ENCODE measurements at places on chromosomes 3 and 15.

DNA sequence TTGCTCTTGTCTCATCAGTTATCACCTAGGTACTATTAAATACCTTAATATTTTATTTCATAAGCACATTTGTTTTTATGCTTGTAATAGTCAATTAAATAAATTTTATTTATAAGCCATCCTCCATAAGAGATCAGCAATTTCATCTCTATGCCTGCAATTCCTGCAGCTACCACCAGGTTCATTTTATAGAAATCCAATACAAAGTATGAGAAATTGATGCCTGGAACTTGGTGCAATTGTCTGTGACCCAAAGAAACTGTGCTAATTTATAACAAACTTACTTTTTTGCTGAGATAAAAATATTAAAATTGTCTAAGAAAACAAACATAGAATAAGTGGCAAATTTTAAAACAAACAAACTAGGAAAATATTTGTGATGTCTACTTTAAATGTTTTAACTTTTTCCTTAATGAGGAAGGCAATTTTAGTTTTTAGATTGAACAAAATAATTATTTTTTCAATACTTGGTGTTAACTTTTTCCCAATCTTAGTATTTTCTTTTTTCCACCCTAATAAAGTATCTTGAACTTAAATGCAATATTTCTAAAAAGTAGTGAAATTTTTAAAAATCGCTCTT is 1026.6 kb downstream of the ROBO1 start:
- peak; percentile 7 for DNase-seq

DNA sequence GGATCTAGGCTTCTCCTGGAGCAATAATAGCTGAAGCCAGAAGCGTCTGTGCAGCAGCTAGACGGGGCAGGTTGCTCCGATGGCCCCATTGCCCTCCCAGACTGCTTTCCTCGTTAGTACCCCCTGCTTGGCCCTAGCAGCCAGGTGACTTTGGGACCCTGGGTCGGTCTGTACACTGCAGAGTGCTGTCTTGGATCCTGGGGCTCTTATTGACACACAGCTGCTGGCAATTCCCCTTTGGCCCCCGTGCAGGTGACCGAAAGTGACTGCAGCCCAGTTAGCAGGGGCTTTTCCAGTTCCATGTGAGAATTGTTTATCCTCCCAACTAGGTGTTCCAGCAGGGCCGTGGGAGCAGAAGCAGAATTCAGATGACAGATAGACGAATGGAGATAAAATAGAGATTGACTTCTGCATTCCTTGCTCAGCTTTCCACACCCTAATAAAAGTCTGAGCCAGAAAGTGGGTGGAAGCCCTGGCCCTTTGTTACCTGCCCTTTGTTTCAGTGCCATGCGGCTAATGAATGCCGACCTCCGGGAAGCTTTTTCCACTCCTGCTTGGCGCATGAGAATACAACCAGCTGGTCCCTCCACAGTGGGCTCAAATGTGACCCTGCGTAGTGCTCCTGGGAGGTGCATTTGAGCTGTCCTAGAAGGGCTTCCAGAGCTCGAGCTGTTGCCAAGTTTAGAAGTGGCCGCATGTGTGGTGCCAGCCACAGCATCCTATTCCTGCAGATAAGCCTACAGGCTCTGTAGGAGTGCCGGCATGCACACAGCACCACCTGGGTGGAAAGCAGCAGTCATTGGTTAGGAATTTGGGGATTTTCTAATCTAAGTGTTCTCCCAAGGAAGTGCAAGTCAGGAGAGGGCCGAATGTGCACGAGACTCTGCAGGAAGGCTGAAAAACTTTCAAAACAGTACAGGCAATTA is 94.4 kb downstream of the SLCO3A1 start:
- no peak for DNase-seq

DNA sequence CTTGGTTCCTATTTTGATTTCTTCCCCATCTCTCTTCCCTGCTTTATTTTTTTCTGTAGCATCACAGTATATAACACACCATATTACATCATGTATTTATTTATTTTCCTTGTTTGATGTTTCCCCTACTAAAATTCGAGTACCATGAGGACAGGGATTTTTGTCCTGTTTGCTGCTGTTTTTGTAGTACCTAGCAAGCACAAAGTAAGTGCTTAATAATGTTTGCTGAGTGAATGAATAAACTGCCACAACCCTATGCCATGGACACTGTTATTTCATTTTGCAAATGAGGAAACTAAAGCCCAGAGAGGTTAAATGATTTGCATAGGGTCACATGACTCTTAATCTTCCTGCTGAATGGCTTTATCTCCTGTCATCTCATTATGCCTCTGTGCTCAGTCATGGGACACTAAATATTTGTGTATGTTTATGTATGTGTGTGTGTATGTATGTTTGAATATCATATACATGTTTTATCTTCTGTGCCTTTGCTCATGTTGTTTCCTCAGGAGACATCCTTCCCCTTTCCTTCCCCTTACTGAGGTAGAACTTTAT is 26.1 kb upstream of the MGA start:
- no peak for DNase-seq

GRCh38 chr15:67892559-67893377 is 52.9 kb upstream of the RNU6-1 start:
- no peak for DNase-seq

GRCh38 chr3:122409446-122409845 is 6.4 kb downstream of the WDR5B start:
- DNase-seq: no peak

DNA sequence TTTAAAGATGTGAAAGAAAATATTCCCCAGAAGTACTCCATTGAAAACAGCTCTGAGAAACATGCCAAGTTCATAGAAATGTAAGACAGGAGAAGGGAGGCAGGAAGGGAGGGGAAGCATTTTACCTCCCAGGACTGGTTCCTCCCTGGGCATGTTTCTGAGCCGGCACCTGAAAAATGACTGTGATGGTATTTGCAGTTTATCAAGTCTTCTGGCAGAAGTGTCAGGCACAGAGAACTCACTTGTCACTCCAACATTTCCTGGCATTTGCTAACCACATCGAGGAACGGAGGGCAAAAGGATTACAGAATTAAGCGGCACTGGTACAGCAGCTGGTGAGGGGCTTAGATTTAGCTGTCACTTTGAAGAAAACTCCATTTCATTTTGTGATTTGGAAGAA is 1054.0 kb downstream of the TUSC7 start:
- DNase-seq: no peak

- peak; percentile 56 for DNase-seq
Observed at GRCh38 chr15:58546635-58547627, 115.1 kb downstream of the LIPC start.

DNA sequence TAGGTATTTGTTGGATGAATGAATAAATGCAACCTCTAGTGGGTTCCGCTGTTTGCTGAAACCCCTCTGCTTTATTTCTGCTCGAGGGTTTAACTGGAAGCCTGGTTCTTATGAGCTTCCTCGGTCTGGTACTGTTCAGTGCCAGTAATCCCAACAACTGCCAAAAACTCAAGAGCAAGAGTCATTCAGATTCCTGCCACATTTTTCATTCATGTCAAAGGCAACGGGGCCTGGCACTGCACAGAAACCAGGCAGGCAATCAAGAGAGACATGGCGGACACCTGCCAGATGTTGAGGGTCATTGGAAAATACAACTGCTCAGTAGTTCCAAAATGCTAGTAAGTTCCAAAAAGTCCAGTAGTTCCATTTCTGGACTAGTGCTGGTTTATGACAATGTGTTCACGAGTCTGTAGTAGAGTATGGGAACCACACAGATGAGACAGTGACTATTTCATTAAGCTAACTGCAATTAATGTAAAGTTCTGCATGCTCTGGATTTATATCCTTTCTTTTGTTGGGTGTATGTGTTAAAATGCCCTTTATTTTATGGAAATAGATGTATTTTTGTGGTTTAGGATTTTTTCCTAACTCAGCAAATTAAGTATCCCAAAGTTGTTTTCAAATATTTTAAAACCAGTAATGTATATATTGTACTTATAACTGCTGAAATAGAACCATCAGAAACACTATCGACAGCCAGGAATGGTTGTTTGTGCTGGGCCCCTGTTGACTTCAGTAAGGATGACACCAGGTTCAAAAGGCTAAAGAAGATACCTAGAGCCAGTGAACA is 22.7 kb upstream of the TMEM41A start:
- no peak for DNase-seq

GRCh38 chr3:149790268-149790667 is 2.1 kb downstream of the ANKUB1 start:
- DNase-seq: no peak

DNA sequence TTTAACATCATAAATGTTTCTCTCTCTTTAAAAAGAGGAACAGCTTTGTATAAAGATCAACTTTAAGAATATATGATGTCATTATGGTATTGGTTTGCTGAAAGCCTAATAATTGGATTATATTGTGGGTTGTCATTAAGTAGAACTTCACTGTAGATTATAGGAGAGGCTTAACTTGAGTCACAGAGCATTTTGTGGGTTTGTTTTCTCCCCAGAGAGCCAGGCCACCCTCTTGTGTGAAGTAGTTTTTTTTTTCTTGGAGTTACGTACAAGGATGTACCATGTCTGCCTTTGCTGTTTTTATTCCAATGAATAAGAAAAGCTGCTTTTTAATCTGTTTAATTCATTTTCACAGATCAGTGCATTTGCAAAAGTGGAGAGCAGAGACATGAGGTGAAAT is 354.8 kb upstream of the TBL1XR1 start:
- no peak for DNase-seq

- DNase-seq: no peak
Observed at GRCh38 chr15:74389241-74390048, 22.0 kb upstream of the CYP11A1 start.

GRCh38 chr3:154933581-154933980 is 146.5 kb upstream of the MME start:
- no peak for DNase-seq

GRCh38 chr3:172746475-172746874 is 4.1 kb upstream of the ECT2 start:
- DNase-seq: no peak

GRCh38 chr3:174346141-174346540 is 513.0 kb upstream of the NAALADL2 start:
- DNase-seq: no peak

GRCh38 chr15:78225783-78226541 is 8.4 kb downstream of the ACSBG1 start:
- DNase-seq: no peak

GRCh38 chr3:44954962-44955361 is 21.0 kb downstream of the ZDHHC3 start:
- DNase-seq: peak; percentile 54

- no peak for DNase-seq
Observed at GRCh38 chr15:92681141-92681631, 25.6 kb upstream of the FAM174B start.

DNA sequence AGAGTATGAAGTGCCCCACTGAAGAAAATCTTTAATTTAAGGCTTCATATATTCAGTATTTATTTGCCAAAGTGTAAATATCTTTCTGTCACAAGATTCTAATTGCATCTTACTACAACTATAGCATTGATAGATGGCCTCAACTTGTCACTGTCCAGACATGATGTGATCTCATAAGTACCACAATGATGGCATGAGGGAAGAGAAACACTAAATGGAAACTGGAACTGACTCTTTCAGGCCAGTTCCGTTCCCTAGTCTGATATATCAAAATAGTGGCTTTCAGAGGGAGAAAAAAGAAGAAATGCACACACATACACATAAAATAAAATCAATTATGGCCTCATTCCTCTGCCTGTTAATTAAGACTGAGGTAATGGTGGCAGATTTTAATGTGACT is 615.7 kb downstream of the TBL1XR1 start:
- no peak for DNase-seq

- no peak for DNase-seq
Observed at GRCh38 chr3:123948449-123948848, 12.6 kb downstream of the CCDC14 start.

DNA sequence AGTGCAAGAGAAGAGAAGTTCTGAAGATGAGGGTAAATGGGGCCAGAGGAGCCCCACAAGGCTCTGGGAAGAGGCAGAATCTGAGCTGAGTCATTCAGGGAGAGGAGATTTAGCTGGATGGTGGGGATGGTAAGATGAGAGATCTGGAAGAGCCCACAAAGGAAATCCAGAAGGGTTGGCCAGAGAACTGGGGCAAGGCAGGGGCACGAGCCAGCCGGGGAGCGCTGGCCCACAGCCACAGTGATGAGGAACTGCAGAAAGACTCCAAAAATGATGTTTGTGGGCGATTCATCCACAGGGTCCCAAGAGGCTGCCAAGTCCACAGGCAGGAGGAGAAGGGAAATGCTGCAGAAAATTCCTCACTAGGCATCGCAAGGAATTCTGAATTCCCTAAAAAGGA is 75.9 kb upstream of the ATP2B2 start:
- no peak for DNase-seq

DNA sequence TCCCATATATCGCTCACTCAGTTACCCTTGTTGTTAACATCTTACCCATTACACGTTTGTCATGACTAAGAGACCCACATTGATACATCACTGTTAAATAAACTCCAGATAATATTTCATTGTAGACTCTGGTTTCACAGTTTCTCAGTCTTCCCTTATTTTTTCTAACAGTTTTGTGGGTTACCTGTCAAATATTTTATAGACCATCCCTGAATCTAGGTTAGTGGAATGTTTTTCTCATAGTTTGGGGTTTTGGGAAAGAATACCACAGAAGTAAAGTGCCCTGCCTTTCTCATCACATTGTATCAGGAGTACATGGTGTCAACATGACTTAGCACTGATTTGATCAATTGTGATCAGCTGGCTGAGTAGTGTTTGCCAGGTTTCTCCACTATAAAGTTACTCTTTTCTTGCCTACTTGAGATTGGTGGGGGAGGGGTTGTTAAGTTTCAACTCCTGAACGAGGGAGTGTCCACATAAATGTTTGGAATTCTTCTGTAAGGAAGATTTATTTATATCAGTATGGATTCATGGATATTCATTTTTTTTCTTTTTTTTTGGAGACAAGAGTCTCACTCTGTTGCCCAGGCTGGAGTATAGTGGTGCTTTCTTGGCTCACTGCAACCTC is 25.9 kb downstream of the RNF111 start:
- no peak for DNase-seq

GRCh38 chr15:34279368-34279767 is 54.6 kb downstream of the EMC4 start:
- no peak for DNase-seq

DNA sequence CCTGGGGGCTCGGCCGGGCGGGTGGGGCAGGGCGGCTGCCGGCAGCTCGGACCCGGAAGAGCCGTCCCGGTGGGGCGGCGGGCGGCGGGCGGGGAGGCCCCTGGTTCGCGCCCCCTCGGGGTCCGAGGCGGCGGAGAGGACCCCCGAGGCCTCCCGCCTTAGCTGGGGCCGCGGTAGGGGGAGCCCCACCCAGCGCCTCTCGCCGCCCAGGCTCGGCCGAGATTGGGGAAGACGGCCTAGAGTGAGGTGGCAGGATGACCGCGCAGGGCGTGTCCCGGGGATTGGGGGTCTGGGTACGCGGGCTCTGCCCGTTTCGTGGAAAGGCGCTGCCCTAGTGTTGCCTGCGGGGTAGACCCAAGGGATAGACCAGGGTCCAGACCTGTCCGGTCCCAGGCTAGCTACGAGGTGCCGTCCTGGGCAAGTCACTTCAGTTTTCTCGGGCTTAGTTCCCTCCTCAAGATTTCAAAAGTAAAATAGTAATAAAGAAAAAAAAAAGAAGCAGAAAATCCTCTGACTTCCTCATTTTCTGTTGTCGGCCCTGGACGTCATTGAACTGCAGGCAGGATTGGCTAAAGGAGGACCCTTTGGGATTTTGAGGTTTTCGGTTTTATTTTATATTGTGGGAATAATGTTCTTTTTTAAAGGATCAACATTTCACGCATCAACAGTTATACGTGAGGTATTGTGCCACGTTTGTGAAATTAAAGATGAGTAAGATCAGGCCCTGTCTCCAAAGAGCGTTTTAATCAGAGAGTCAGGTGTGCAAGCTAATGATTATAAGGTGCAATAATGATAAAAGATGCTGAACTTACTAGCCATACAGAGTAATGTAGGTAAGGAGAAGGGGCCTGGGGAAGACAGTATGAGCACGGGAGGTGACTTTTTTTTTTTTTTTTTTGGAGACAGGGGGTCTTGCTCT is 679 bp downstream of the IQGAP1 start:
- DNase-seq: peak; percentile 56
